ENCODE measurements at places on chromosomes 6 and 20. TPM values are rescaled to one million over a fixed set of nuclear protein-coding genes. Genes with fewer than 3 reads are reported as not detected.

OVOL2 gene
- 4.0 TPM for polyA plus RNA-seq

DDO gene
- polyA plus RNA-seq: 0.34 TPM

SUMO4 gene
- 0.24 TPM for polyA plus RNA-seq

MATN4 gene
- polyA plus RNA-seq: 0.08 TPM

GINM1 gene
- 12.9 TPM for polyA plus RNA-seq

TPD52L1 gene
- polyA plus RNA-seq: 154 TPM

SNAP91 gene
- polyA plus RNA-seq: 0.05 TPM

DEFB124 gene
- polyA plus RNA-seq: 0.16 TPM

DLK2 gene
- 18.7 TPM for polyA plus RNA-seq

PRL gene
- not detected for polyA plus RNA-seq

SNX21 gene
- 9.3 TPM for polyA plus RNA-seq

CLPSL1 gene
- not detected for polyA plus RNA-seq

CGA gene
- polyA plus RNA-seq: not detected

CD109 gene
- polyA plus RNA-seq: 7.9 TPM

UBE3D gene
- polyA plus RNA-seq: 5.9 TPM

KIFC1 gene
- 12.5 TPM for polyA plus RNA-seq

Measured in esophagus (tissue), 2 donors.